Right forelimb (tissue), 1 donor: ENCODE measurements at places on chromosomes 12 and 14.

GRCh38 chr12:22971247-22971646 lies 346.3 kb downstream of the ETNK1 start:
- no peak for DNase-seq

- no peak for DNase-seq
These were observed 273.4 kb downstream of the FOXN3 start for GRCh38 chr14:89143595-89143994.

DNA sequence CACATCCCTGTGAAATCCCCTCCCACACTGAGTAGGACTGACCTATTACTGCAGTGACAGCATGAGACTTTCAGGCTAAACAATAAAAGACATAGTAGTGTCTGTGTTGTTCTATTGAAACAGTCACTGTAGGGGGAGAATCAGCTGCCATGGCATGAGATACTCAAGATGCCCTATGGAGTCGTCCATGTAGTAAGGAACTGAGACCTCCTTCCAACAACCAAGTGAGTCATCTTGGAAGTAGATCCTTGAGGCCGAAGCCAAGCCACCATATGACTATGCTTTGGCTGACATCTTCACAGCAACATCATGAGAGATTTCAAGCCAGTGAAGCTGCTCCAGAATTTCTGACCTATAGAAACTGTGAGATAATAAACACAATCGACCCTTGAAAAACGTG lies 12.1 kb upstream of the LRP6 start:
- no peak for DNase-seq

GRCh38 chr12:59808317-59808910 lies 212.6 kb downstream of the SLC16A7 start:
- DNase-seq, result no peak

- no peak for DNase-seq
These were observed 25.3 kb downstream of the ANKLE2 start for GRCh38 chr12:132736378-132736777.

DNA sequence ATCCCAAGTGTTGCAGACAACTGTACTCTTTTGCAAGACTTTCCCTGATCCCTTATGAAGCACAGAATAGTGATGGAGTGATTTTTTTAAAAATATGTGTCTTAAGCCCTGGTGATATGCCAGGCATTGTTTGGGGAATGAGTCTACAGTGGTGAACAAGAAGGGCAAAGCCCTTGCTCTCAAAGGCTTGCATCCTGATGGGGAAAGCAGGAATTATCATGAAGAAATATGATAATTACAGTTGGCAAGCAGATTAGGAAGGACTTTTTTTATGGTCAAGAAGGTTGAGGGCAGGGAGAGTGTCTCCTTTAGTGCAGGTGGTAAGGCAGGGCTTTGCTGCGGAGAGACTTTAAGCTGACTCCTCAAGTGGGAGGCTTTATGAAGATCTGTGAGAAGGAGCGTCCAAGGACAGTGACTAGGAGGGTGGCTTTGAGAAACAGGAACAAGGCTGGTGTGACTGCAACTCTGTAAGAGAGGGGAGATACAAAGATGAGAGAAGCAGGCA lies 100.2 kb downstream of the SYNE2 start:
- no peak for DNase-seq

DNA sequence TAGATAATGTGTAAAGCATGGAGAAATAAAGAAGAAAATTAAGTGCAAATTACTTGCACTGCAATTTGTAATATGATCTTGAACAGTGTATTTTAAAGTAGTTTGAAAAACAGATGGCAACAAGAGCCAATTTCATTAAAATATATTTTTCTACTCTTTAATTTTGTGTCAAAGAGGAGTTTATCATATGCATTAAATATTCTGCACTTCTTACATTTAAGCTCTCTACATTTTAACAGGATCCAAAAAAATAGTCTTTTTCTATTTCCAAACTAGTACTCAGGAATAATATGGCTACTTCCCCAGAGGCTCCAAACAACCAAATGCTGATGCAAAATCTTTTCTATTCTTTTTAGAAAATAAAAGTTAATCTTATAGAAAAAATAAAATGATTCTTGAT lies 1221.5 kb downstream of the FSCB start:
- no peak for DNase-seq

GRCh38 chr14:81341781-81342180 lies 58.3 kb downstream of the STON2 start:
- no peak for DNase-seq

DNA sequence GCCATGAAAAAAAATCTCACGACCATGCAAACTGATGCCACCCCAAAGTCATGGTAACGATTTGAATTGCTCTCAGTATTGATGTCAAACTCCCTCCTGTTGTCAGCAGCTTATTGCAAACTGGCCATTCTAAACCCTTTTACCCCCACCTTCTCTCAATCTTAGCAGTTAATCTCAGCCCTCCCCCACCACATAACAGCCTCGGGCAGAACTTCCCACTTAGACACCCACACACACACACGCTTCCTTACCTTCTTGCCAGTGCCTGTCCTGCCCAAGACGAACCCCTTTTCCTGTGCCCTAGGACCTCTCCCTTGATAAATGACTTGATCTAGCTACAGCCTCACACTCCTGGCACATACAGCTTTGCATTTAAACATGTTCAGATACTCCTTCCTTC lies 56.6 kb downstream of the GPATCH2L start:
- no peak for DNase-seq

DNA sequence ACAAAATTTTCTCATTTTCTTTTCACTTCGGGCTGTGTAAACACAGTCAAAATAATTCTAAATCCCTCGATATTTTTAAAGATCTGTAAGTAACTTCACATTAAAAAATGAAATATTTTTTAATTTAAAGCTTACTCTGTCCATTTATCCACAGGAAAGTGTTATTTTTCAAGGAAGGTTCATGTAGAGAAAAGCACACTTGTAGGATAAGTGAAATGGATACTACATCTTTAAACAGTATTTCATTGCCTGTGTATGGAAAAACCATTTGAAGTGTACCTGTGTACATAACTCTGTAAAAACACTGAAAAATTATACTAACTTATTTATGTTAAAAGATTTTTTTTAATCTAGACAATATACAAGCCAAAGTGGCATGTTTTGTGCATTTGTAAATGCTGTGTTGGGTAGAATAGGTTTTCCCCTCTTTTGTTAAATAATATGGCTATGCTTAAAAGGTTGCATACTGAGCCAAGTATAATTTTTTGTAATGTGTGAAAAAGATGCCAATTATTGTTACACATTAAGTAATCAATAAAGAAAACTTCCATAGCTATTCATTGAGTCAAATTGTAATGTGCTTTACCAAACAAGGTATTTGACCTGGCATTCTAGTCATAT lies 4.8 kb downstream of the CDKN1B start:
- DNase-seq, result no peak

GRCh38 chr12:119391673-119392072 lies 57.1 kb downstream of the CCDC60 start:
- no peak for DNase-seq

GRCh38 chr14:42683707-42684106 lies 1077.0 kb downstream of the LRFN5 start:
- DNase-seq, result no peak

- no peak for DNase-seq
These were observed 41.7 kb upstream of the OR5AU1 start for GRCh38 chr14:21197418-21198205.

DNA sequence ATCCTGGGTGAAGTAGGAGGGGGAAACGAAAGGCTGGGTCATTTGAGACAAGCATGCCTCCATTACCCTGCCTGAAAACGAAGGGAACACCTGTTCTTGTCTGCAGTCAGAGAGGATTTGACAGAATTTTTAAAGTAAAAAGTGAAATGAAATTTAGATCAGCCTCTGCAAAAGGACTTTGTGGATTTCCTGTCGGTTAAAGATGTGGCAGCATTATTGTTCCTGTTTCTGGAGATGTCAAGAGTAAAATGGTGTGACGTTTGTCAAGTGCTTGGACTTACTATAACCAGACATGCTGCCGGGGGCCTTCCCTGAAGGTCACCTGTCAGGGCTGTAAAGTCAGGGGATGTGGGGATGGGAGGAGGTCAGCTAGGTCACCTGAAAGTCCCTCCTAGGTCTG lies 32.0 kb downstream of the NRXN3 start:
- no peak for DNase-seq

DNA sequence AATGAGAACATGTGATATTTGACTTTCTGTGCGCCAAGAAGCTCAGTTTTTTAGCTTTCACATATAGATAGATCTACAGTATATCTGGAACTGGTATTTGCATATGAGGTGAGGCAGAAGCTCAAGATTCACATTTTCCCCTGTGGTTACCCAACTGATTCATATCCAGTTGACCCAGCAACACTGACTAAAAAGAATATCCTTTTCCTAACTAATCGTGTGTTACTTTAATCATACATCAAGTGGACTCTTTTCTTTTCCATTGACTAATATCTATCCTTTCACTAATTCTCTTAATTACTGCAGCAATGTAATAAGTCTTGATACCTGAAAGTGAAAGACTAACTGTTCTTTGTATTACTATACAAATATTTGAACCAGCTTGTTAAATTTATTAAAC lies 236.1 kb downstream of the AEBP2 start:
- no peak for DNase-seq

GRCh38 chr14:55603401-55603953 lies 23.5 kb downstream of the KTN1 start:
- no peak for DNase-seq

DNA sequence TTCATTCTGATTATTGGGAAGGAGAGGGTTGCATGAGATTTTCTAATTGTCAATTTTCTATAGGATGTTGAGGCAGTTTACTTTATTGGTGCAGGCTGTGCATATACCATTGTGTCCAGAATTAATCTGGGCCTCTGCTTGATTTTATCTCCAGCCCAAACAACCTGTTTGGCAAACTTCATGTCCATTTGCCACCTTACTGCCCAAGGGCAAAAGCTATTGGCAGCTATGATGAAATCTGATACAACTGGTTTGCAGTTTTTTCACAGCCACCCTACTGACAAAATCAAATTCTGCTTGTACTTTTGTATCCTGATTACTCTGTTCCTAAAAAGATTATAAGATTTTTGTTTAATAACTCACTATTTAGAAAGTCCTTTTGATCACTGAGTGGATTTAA lies 789.2 kb upstream of the FBXO33 start:
- no peak for DNase-seq

- no peak for DNase-seq
These were observed 34.8 kb downstream of the GCN1 start for GRCh38 chr12:120159509-120160237.

DNA sequence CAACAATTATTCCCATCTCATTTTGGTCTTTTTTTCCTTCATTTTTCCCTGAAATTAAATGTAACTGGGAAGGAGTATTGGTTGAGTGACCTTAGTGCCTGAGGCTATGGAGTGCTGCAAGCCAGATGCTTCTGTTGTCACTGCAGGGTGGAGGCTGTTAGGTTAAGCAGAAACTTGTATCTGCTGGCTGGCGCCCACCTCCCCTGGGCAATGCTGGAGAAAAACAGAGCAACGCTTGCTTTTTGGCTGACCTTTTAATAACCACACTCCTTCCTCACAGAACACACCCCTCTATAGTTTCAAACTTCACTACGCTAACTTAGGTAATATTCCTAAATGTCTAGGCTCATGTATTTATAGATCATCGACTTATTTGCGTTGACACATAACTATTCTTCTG lies 583.5 kb upstream of the NOVA1 start:
- DNase-seq, result no peak
